ENCODE measurements at places on chromosomes 12 and 14.

GRCh38 chr14:34059037-34059924, 108.4 kb upstream of the EGLN3 start:
- no peak for DNase-seq

DNA sequence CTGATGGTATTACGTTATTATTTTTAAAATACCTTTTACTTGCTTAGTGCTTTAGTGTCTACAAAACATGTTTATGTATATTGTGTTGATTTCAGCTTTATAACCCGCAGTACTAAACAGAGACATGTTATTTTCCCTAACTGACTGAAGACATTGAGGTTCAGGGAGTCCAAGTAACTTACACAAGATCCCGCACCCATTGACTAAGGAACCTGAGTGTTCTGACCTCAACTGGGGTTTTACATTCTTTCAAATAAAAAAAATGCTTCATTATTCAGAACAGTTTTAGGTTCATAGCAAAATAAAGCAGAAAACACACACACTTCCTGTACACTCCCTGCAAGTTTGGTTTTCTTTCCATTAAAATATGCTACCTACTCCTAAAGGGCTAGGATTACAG, 60.4 kb upstream of the METAP2 start:
- no peak for DNase-seq

- DNase-seq, result peak; percentile 23
Measured at GRCh38 chr14:34931206-34931605, 51.6 kb upstream of the SRP54 start.

- DNase-seq, result no peak
Measured at GRCh38 chr14:38016497-38016896, 191.2 kb upstream of the SSTR1 start.

DNA sequence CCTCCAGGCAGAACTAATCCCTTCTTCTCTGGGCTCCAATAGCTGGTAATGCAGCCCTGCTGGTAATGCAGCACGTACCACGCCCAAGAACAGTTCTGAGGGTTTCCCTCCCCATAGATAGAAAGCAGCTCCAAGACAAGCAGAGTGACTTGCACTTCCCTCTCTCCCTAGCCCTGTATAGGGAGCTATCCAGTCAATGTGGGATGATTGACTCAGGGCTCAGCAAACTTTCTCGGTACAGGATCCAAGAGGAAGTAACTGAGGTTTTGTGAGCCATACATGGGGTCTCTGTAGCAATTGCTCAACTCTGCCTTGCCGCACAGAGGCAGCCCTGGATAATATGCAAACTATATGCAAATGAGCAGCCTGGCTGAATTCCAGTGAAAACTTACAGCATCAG, 15.5 kb upstream of the FKBP4 start:
- DNase-seq, result no peak

GRCh38 chr12:78441737-78442453, 422.7 kb upstream of the SYT1 start:
- DNase-seq, result no peak

DNA sequence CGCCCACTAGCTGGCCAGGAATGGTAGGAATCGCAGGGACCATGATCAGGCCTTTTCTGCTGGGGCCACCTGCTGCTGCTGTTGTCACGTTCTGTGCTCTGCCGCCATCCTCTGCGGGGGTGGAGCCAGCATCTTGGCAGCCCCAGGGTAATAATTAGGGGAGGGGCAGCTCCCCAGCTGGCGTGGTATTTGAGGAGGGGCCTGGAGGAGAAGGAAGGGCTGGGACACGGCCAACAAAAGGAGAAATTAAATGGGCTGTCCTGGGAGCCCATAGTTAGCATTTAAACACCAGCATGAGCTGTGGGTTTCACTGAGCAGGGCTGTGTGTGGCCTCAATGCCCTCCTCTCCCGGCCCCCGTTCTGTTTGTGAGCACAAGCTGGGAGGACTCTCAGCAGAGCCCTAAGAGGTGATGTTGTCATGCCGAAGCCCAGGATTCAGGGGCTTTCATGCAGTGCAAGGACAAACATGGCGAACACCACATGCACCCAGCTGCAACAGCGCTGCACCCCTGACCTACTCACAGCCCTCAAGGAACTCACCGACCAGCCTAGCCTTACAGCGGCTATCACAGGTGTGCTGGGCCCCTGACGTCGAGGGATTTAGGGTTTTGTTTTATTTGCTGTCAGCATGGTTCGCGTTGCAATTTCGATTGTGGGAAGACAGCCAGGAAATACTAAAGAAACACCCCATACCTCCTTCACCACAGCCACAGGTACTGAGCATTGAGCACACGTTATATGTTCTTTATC, 324.3 kb downstream of the CACNA1C start:
- DNase-seq, result no peak

GRCh38 chr12:108845696-108846095, 11.7 kb downstream of the SSH1 start:
- DNase-seq, result no peak

DNA sequence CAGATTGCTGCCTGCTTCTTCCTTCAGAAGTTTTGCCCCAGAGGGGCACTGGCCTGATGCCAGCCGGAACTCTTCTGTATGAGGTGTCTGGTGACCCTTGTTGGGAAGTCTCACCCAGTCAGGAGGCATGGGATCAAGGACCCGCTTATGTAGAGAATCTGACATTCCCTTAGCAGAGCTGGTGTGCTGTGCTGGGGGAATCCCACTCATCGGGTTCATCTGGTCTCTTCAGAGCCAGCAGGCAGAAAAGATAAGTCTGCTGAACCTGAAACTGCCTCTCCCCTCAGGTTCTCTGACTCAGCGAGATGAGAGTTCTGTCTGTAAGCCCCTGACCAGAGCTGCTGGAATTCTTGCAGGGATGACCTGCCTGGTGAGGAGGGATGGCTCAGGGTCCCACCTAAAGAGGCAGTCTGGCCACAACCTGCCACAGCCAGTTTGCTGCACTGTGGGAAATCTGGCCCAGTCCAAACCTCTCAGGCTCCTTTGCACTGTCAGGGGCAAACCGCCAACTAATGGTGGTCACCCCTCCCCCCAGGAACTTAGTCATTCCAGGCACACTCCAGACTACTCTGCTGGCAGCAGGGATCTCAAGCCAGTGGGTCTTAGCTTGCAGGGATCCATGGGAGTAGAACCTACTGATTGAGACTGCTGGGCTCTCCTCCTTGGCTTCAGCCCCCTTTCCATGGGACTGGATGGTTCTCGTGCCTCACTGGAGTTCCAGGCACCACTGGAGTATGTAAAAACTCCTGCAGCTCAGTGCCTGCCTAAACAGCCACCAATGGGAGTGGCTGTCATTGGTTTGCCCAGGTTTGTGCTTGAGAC, 4.1 kb downstream of the CLEC2D start:
- peak; percentile 49 for DNase-seq

DNA sequence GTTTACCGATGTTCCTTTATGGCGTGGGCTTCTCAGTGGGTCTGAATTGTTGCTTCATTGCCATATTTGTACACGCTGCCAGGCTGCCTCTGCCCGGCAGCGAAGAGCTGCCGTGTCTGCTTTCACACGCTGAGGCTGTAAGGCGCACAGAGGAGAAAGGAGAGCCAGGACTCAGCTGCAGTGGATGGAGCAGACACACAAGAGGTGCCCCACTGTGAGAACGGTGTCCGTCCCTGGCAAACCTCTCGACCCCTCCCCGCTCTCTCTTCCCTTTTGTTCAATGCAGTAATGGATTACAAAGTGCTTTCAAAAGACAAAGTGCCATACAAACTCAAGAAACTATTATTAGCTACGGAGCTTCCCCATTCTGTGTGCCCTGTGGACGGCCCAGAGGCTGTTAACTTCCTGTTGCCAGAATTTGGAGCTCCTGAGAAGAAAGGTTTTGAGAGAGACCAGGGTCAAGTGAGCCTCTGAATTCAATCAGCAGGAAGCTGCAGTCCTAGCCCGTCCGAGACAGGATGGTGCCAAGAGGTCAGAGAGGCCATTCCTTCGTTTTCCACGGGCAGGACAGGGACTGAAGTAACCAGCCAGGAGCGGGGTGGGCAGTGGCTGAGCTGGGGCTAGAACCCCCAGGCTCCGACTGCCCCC, 15.8 kb downstream of the CCND2 start:
- no peak for DNase-seq

DNA sequence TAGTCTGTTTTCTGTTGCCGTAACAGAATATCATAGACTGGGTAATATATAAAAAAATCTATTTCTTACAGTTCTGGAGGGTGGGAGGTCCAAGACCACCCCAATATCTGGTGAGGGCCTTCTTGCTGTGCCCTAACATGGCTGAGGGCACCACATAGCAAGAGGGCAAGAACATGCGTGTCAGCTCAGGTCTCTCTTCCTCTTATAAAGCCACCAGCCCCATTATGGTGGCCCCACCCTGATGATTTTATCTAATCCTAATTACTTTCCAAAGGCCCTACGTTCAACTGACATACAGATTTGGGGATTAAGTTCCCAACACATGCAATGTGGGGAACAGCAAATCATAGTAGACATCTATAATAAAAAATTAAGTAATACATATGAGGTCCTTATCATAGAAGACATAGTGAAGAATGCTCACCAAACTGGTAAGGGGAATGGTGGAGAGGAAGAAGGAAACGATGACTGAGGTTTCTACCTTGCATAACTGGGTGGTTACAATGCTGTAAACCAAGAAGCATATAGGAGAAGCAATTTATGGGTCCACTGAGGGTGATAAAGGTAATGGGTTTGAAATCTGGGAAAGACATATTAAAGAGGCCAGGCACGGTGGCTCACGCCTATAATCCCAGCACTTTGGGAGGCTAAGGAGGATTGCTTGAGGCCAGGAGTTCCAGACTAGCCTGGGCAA, 27.0 kb downstream of the BTBD7 start:
- DNase-seq, result no peak

DNA sequence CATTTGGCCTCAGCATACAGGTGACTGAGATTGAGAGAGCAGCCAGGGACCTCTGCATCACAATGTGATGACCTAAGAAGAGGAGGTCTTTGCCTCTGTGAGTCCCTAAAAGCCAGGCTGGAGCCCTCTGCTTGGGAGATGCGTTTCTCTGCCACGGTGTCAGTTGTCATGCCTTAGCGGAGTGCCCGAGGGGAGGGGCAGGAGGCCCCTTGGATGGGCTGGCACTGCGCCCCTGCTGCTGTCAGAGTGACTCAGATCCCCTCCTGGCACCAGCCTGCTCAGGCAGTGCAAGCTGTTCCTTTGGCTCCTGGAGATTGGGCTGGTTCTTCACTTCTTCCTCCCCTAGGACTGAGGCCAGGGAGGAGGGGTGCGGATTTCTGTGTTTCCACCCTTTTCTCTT, 64.9 kb upstream of the KCNA5 start:
- no peak for DNase-seq

- DNase-seq, result no peak
Measured at GRCh38 chr12:103794309-103795213, 46.5 kb downstream of the NT5DC3 start.

GRCh38 chr12:87671757-87672156, 357.4 kb downstream of the C12orf50 start:
- DNase-seq, result no peak

- no peak for DNase-seq
Measured at GRCh38 chr14:34258318-34258717, 203.7 kb downstream of the SPTSSA start.

- peak; percentile 15 for DNase-seq
Measured at GRCh38 chr12:54658306-54659264, 10.4 kb upstream of the DCD start.

DNA sequence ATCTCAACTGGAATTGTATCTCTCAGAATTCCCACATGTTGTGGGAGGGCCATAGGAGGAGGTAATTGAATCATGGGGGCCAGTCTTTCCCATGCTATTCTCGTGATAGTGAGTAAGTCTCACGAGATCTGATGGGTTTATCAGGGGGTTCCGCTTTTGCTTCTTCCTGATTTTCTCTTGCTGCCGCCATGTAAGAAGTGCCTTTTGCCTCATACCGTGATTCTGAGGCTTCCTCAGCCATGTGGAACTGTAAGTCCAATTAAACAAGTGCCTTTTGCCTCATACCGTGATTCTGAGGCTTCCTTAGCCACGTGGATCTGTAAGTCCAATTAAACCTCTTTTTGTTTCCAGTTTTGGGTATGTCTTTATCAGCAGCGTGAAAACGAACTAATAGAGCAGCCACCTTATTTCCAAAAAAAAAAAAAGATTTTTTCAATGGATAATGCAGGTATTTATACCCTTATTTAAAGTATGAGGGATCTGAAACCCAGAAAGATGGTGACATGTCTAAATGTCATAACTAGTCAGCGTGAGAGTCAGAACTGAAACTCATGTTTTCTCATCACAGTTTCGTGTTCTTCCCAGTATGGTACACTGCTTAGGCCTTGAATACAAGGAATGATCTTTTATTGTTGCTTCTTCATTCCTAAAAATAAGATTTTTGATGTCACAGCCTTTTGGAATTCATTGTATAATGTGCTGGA, 89.6 kb downstream of the ERC1 start:
- no peak for DNase-seq

GRCh38 chr12:113130457-113131135, 5.0 kb downstream of the RASAL1 start:
- no peak for DNase-seq

DNA sequence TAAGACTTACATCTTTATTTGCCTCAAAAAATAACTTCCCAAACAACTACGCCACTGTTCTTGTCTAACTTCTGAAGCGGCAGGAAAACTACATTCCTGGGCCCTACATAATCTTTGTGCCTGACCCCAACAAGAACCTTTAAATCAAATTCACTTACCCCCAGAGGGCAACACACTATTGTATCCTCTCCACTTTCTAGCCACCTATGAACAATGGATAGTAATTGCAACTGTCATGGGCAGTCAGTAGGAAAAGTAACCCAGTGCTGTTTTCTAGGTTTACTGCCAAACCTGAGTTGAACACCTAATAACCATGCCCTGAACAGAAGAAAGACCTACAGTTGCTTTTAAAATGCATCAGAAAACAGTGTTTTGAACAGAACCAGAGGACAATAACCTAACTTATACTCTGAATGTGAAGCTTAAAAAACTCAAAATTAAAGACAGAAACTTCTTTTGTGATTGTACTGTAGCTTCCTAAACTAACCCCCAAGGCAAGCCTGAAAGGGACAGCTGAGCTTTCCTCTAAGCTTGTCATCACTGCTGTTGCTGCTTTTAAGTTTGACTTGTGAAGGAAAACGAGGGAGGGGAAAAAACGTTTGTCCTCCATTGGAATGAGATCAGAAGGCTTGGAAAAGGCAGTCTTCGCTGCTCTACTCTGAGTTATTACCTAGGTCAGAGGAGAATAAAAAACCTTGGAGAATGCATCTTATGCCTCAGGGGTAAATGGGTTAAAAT, 195.7 kb downstream of the SOX5 start:
- DNase-seq, result no peak

GRCh38 chr12:44246482-44247105, 410.7 kb downstream of the TMEM117 start:
- no peak for DNase-seq

- DNase-seq, result no peak
Measured at GRCh38 chr12:7344833-7345606, 41.1 kb downstream of the ACSM4 start.

GRCh38 chr14:103068351-103069073, 11.2 kb upstream of the CDC42BPB start:
- DNase-seq, result no peak
